ENCODE measurements at places on chromosomes 7 and 10. TPM values are rescaled to one million over a fixed set of nuclear protein-coding genes. Genes with fewer than 3 reads are reported as not detected.
A peak's percentile ranks its signal among the peaks of the same experiment; 100 is the strongest.

Gene RARRES2
- 84.2 TPM for total RNA-seq

GRCh38 chr7:143379611-143380259 lies 1.4 kb upstream of the ZYX start:
- H3K4me1 ChIP-seq: peaks cover 32% of the 10 kb centered on the region
- H3K4me3 ChIP-seq: peak overlapping the region; percentile 79
- H3K27ac ChIP-seq: peak overlapping the region; percentile 97
- no peak for DNase-seq

Gene KDM7A
- 21.9 TPM for total RNA-seq

- no peaks in the 10 kb centered on the region for H3K27me3 ChIP-seq
- H3K27ac ChIP-seq: no peak overlapping the region
- H3K4me1 ChIP-seq: no peaks in the 10 kb centered on the region
- DNase-seq: no peak
Observed at GRCh38 chr7:93156884-93157283, 8.7 kb upstream of the SAMD9L start.

Gene CLCN1
- not detected for total RNA-seq

DNA sequence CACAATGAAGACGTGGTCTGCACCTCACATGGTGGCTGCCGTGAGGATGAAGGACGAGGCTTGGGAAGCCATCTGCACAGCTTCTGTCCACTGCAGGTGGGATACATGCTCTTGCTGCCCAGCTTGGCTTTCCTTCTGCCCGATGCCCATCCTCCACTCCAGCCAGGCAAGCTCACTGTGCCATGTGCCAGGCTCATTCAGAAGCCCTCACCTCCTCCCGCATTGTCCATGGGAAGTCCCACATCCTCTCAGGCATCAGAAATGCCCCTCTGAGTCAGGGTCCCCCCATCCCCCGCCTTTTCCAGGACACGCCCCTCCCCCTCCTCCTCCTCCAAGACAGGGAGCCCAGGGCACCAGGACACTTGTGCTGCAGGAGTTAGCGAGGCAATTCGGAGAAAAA lies 4.6 kb upstream of the NOM1 start:
- no peak for DNase-seq
- H3K27ac ChIP-seq: no peak overlapping the region
- H3K4me1 ChIP-seq: no peaks in the 10 kb centered on the region
- peaks cover 54% of the 10 kb centered on the region for H3K27me3 ChIP-seq
- no peak overlapping the region for H3K4me3 ChIP-seq

GRCh38 chr7:159040912-159041711 lies 103.6 kb downstream of the VIPR2 start:
- H3K4me1 ChIP-seq: no peaks in the 10 kb centered on the region
- H3K27me3 ChIP-seq: peaks cover 5% of the 10 kb centered on the region
- H3K27ac ChIP-seq: no peak overlapping the region
- H3K4me3 ChIP-seq: no peak overlapping the region

Gene LBX1
- not detected for total RNA-seq

Gene INA
- total RNA-seq: 0.95 TPM

DNA sequence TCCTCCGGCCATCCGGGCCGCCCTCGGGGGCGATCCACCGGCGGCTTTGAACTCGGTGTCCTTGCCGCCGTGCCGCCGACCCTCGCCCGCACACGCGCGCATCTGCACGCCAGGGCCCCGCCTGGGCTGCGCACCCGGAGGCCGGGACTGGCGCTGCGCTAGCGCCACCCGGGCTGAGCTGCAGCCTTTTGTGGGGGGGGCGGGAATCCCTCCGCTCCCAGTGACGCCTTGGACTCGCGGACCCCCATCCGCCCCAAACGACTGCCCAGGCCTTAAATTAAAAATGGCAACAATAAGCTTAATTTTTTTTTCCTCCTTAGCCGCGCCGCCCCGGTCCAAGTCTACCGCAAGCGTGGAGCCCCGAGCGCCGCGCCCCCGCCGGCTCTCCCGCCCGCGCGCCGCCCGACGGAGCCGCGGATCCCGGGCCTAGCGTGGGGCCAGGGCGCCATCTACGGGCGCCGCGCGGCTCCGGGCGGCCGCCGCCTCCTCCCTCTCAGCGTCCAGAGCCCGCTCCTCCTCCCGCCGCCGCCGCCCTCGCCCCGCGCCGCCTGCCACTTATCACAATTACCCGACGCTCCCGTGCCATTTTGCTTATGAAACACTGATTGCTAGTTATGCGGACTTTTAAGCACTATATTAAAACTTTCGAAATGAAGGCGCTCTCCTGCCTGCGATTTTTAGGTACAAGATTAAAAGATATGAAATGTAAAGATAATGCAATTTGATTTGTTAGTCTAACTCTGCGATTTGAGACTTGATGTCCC lies 7.5 kb upstream of the EBF3 start:
- H3K4me3 ChIP-seq: no peak overlapping the region
- H3K4me1 ChIP-seq: peaks cover 4% of the 10 kb centered on the region
- peaks cover 98% of the 10 kb centered on the region for H3K27me3 ChIP-seq
- H3K27ac ChIP-seq: no peak overlapping the region
- H3K36me3 ChIP-seq: no peaks in the 10 kb centered on the region

Gene MACROH2A2
- 7.0 TPM for total RNA-seq

- no peak overlapping the region for H3K27ac ChIP-seq
- DNase-seq: no peak
- H3K36me3 ChIP-seq: no peaks in the 10 kb centered on the region
- no peaks in the 10 kb centered on the region for H3K27me3 ChIP-seq
- H3K4me3 ChIP-seq: no peak overlapping the region
Observed at GRCh38 chr10:97575127-97575668, 2.6 kb downstream of the ANKRD2 start.

DNA sequence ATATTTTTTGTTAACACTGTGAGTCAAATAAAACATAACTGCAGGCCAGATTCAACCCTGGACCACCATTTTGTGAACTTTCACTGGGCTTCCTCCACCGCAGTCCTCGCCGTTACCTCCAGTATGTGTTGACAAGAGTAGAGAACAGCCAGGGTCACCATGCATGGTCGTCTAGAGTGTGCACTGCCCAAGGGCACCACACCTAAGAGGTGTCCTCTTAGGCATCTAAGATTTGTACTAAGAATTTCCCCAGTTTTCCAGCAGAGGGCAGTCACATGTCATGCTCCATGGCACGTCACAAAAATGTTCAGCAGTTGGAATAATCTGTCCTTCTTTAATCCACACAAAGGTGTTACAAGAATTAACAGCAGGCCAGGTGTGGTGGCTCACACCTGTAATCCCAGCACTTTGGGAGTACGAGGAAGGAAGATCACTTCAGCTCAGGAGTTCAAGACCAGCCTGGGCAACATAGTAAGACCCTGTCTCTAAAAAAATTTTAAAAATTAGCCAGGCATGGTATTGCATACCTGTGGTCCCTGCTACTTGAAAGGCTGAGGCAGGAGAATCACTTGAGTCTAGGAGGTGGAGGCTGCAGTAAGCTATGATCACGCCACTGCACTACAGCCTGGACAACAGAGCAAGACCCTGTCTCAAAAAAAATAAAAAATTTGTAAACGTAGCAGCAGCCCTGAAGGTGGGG lies 71.2 kb upstream of the FOXK1 start:
- H3K36me3 ChIP-seq: no peaks in the 10 kb centered on the region
- peaks cover under 1% of the 10 kb centered on the region for H3K27me3 ChIP-seq
- no peak overlapping the region for H3K4me3 ChIP-seq
- DNase-seq: peak; percentile 55

Measured in transverse colon (tissue), 4 donors.